ENCODE measurements at places on chromosomes 13 and 19.

GRCh38 chr13:64992314-64992713 is 2237.8 kb downstream of the PCDH9 start:
- DNase-seq = no peak

DNA sequence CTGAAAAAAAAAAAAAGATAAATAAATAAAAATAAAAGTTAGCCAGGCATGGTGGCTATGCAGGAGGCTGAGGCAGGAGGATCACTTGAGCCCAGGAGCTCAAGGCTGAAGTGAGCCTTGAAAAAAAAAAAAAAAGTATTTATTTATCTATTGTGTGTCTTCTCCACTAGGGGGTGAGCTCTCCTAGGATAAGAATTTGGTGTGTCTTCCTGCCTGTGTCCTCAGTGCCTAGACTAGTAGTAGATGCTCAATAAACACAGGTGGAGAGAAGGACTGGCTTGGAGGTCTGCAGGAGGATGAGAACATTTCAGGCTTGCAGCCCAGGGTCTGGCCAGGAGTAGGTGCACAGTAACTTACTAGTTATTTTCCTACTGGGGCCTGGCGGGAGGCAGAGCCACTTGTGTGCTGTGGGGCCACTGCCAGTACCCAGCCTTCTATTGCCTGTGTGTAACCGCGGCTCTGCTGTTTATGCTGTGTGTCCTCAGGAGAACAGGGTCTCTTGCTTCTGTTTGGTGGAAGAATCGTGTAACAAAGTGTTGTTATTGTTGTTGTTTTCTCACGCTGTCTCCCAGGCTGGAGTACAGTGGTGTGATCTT is 5.4 kb downstream of the LMTK3 start:
- DNase-seq = no peak

- DNase-seq = peak; percentile 90
These were observed 13.8 kb upstream of the UBE2L5 start for GRCh38 chr13:30408319-30409101.

DNA sequence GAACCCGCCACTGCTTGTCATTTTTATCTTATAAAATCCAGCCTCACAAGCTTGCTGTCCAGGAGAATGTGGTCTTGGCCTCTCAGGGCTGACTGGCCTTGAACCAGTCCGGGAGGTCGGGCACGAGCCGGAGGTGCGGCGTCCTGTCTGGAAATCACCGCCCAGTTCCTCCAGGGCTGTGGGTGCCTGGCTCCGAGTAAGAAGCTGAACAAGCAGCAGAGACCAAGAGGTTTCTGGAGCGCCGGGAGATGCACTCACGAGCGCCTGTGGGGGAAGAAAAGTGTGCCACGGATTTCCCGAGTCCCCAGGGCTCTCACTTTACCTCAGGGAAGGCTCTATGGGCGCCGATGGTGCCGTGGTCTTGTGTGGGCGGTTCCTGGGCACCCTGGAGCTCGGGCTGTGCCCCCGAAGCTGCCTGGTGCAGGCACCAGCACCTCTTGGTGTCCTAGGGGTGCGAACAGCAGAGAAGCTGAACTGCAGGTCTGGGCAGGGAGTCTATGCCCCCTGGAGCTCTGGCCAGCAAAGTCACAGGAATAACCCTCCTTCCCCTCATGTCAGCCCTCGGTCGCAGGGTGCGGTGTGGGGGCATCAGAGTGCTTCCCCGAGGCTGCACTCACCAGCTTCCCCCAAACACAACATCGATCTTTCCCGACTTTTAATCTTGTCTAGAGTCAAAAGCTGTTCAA is 50.0 kb downstream of the GAS6 start:
- DNase-seq = no peak

DNA sequence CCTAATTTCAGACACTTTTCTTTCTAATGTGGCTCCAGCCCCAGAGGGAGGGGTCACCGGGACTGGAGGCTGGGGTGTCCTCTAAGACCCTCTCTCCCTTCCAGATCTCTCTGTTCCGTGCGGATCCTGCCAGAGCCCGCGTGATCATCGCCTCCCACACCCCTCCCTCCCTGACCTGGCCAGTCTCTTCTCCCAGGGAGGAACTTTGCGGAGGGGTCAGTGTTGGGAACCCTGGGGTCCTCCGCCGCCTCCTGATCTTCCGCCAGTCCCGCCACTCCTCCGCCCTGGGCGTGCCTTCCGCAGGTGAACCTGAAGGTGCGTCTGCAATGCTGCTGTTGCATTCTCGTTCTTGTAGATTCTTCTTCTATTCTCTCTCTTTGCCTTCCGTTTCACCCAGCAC is 9.1 kb downstream of the SOX21 start:
- no peak for DNase-seq

DNA sequence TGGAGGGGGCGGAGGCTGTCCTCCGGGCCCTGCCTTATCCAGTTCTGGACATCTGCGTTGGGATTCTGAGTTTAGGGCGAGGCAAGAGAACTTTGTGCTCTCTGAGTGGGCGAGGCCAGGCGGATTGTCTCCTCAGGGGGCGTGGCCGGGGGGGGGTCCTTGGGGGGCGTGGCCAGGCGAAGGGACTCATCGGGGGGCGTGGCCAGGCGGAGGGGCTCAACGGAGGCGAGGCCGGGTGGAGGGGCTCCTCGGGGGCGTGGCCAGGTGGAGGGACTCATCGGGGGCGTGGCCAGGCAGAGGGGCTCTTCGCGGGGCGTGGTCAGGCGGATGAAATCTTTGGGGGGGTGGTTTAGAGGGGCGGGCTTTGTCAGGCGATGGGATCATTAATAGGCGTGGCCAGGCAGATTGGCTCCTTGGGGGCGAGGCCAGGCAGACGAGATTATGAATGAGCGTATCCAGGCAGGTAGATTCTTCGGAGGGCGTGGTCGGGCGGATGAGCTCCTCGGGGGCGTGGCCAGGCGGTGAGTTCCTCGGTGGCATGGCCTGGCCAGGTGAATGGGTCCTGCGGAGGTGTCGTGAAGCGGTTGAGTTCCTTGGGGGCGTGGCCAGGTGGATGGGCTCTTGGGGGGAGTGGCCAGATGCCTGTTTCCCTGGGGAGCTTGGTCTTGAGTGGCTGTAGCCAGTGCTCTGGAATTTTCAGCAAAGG is 10.3 kb upstream of the CACNG7 start:
- DNase-seq = no peak

DNA sequence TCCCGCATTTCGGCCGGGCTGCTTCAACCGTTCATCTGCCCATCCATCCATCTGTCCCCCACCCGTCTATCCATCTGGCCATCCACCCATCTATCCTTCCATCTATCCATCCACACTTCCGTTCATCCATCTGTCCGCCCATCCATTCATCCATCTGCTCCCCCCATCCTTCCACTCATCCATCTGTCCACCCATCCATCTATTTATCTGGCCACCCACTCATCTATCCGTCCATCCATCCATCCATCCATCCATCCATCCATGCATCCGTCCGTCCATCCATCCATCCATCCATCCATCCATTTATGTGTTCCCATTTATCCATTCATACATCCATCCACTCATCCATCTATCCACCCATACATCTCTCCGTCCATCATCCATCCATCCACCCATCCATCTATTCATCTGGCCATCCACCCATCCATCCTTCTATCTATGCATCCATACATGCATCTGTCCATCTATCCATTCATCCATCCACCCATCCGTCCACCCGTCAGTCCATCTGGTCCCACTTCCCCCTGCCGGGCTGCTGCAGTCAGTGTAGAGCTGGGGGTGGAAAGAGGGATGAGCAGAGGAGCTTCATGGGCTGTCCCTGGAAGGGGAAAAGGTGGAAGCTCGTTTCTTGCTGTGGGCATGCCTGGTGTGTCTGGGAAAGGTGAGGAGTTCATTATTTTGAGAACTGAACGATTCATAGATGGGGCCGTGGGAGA is 722 bp downstream of the HSD11B1L start:
- no peak for DNase-seq

GRCh38 chr13:79621902-79622301 is 140.9 kb downstream of the NDFIP2 start:
- DNase-seq = no peak

DNA sequence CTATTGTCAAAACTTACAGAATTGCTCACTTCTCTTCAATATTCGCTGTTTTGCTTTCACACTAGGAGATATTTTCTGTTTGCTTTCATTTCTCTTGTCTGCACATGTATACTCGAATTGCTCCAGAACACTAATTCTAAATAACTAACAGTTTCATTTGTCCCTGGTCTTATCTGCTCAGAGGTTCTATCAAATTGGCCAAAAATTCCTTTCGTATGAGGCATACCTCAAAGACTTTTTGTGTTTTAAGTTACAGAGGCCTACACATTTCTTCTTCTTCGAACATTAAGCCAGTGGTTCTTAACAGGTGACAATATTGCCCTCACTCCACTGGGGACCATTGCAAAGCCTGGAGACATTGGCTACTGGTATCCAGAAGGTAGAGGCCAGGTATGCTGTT is 1314.6 kb downstream of the EFNB2 start:
- no peak for DNase-seq

GRCh38 chr19:2045501-2046045 is 5.5 kb downstream of the MKNK2 start:
- no peak for DNase-seq

GRCh38 chr19:18868380-18869022 is 27.5 kb downstream of the CERS1 start:
- no peak for DNase-seq

DNA sequence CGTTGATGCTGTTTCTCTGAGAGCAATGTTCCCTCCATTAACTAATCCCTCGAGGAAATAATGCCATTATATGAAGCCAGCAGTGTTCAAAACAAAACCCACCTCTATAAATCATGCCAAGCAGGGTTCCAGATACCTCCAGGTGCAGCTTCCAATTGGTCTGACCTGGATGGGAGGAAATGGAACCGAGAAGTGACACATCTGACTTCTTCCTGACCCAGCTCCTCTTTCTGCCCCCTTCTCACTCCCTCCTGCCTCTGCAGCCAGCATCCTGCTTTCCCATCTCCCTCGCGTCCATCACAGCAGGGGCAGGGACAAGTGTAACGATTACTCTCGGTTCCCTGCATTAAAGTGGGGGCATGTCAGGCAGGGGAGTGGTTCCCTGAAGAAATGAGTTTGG is 37.5 kb downstream of the HSPH1 start:
- no peak for DNase-seq

- DNase-seq = no peak
These were observed 3.4 kb downstream of the ZNF430 start for GRCh38 chr19:21023901-21024300.

- no peak for DNase-seq
These were observed 1023.5 kb downstream of the PCDH17 start for GRCh38 chr13:58655086-58655485.

DNA sequence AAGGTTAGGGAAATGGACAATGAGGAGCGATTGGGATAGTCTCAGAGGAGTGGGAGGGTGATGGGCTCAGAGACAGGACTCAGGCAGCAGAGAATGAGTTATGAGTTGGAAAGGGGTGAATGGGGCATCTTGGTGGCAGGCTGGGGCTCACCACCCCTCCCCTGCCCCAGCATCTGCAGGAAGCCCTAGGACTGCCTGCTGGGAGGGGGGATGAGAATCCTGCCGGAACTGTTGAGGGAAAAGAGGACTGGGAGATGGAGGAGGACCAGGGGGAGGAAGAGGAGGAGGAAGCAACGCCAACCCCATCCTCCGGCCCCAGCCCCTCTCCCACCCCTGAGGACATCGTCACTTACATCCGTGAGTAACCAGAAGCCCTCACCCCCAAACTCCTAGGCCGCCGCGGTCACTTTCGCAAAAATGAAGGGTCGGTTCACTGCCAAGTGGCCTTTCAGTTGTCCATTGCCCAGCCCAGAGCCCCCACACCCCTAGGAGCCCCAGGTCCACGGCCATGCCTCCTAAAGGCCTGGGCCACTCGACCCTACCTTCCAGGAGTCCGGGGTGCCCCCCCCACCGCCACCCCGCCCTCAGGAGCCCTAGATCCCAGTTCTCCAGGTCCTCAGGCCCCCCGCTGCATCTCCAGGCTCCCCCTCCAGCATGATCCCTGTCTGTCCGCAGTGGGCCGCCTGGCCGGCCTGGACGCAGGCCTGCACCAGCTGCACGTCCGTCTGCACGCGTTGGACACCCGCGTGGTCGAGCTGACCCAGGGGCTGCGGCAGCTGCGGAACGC is 764 bp downstream of the CLEC11A start:
- DNase-seq = no peak

DNA sequence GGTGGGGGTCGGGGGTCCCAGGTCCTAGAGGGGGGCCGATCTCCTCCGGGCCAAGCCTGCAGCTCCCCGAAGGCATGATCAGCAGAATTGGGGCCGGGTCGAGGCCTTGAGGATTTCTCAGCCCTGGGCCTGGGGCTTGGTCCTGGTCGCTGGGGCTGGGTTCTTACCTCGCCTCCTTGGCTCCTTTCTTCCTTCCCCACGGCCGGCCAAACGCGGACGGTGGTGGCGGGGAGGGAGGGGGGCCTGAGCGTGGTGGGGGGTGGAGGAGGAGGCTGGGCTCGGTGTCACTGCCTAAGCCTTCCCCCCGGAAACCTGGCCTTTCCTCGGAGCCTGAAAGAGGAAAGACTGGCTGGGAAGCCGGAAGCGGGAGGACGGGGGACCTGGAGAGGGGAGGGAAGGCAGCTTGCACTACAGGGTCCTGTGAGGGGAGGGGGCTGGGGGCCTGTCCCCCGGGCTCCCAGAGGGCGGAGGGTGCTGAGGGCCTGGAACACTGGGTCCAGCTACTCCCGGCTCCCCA is at the start of gene ZNF579:
Gene ZNF579, minus strand, starts transcription at position 221 of the 517 bp plus-strand sequence. CDS start 1,209 bp downstream, outside the sequence.
- peak; percentile 88 for DNase-seq

DNA sequence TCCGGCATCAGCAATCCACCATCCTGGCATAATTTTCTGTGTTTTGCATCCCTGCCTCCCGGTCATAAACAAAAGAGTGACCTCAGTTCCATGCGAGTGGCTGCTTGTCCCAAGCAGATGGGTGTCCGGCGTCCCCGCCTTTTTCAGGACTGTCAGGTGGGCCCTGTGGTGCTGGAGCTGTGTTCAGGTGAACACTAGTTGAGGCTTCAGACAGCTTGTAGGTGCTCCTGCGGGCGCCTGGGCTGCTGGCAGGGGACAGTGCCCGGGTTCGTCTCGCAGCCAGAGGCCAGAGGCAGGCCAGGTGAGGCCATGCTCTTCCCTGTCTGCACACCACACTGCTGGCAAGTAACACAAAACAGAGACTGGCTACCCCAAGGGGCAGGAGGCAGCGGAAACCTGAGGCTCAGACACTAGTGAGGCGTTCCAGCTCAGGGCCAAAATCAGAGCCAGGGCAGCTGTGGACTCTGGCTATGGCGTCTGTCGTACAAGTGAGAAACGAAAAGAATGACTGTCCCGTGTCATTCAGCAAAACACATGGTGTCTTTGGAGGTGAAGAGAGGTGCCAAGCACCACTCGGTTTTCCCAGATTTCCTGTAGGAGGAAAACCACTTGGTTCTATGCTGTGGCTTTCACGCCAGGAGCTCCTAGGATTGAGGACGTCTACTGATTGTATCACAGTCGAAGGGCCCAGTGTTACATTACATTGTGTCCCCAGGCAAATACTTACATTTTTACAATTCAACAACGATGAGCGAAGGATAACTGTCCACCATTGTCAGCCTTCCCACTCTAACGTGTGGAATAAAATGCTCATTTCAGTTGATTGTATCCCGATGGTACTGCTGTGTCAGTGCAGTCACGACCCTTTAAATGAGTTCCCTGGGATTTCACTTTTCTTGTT is 104.0 kb downstream of the ATP11A start:
- DNase-seq = no peak
